ENCODE measurements at places on chromosomes 3 and 15. TPM values are rescaled to one million over a fixed set of nuclear protein-coding genes. Genes with fewer than 3 reads are reported as not detected.

The SUSD5 gene
- 1.0 TPM for total RNA-seq

The AVEN gene
- 17.2 TPM for total RNA-seq

DNA sequence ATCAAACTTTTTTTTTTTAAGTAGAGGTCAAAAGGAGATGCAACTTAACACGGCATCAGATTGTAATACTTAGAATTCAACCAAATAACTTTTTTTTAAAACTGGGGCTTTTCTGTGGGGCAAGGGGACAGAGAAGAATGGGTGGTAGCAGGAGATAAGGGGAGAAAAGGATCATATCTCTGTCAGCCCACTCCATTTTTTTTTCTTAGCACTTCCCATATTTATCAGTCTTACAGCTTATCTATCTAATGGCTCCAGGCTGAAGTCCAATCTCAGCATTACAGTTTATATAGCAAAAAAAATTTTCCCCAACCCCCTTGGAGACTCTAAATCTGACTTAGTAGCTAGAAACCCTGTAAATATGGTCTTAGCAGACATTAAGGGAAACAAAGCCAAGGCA lies 69.3 kb downstream of the PIK3R4 start:
- no peaks in the 10 kb centered on the region for H3K36me3 ChIP-seq
- H3K4me3 ChIP-seq, result no peak overlapping the region
- no peaks in the 10 kb centered on the region for H3K27me3 ChIP-seq
- DNase-seq, result no peak
- no peak overlapping the region for H3K27ac ChIP-seq
- H3K4me1 ChIP-seq, result no peaks in the 10 kb centered on the region

GRCh38 chr3:107592073-107592472 lies 69.3 kb downstream of the BBX start:
- H3K27ac ChIP-seq, result no peak overlapping the region
- H3K4me3 ChIP-seq, result no peak overlapping the region
- DNase-seq, result no peak
- no peaks in the 10 kb centered on the region for H3K36me3 ChIP-seq
- H3K27me3 ChIP-seq, result no peaks in the 10 kb centered on the region

Measured in psoas muscle (tissue), 8 donors.